ENCODE measurements at places on chromosomes 3 and 15.
A peak's percentile ranks its signal among the peaks of the same experiment; 100 is the strongest.

- no peak for DNase-seq
- H3K4me1 ChIP-seq, result no peaks in the 10 kb centered on the region
- peaks cover 3% of the 10 kb centered on the region for H3K27me3 ChIP-seq
- no peak overlapping the region for H3K27ac ChIP-seq
- H3K4me3 ChIP-seq, result no peak overlapping the region
- H3K36me3 ChIP-seq, result no peaks in the 10 kb centered on the region
These were observed 31.3 kb downstream of the ACP3 start for GRCh38 chr3:132348531-132348930.

DNA sequence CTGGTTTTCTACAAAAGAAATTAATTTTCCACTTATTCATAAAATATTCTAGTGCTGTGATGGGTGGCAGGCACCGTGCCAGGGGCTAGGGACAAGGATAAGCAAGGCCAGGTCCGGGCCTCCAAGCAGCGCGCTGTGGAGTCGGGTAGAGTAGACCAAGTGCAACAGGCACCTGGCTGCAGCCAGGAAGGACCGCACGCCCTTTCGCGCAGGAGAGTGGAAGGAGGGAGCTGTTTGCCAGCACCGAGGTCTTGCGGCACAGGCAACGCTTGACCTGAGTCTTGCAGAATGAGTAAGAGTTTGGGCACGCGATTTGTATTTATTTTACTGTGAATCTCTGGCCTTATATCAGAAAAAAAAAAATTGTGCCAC is at the start of gene CASR:
CASR (plus strand) TSS at position 148 of the 372 bp plus-strand sequence. CDS start 70,522 bp downstream, outside the sequence.
- H3K27me3 ChIP-seq, result peaks cover 38% of the 10 kb centered on the region
- H3K4me3 ChIP-seq, result no peak within 1 kb of the TSS

GRCh38 chr3:38722781-38723568 is 73.5 kb upstream of the SCN5A start:
- H3K4me3 ChIP-seq, result no peak overlapping the region
- H3K4me1 ChIP-seq, result peaks cover 1% of the 10 kb centered on the region
- peaks cover 17% of the 10 kb centered on the region for H3K27me3 ChIP-seq
- no peaks in the 10 kb centered on the region for H3K36me3 ChIP-seq
- no peak for DNase-seq

- H3K27ac ChIP-seq, result peak overlapping the region; percentile 89
- H3K4me1 ChIP-seq, result peaks cover 10% of the 10 kb centered on the region
- peaks cover 12% of the 10 kb centered on the region for H3K36me3 ChIP-seq
- peak; percentile 94 for DNase-seq
These were observed 57.0 kb upstream of the NR2F2 start for GRCh38 chr15:96273317-96274086.

- H3K27ac ChIP-seq, result no peak overlapping the region
- H3K36me3 ChIP-seq, result peaks cover 61% of the 10 kb centered on the region
- peaks cover 11% of the 10 kb centered on the region for H3K4me1 ChIP-seq
- H3K27me3 ChIP-seq, result no peaks in the 10 kb centered on the region
- no peak overlapping the region for H3K4me3 ChIP-seq
These were observed 13.1 kb upstream of the SNX22 start for GRCh38 chr15:64138331-64138941.

DNA sequence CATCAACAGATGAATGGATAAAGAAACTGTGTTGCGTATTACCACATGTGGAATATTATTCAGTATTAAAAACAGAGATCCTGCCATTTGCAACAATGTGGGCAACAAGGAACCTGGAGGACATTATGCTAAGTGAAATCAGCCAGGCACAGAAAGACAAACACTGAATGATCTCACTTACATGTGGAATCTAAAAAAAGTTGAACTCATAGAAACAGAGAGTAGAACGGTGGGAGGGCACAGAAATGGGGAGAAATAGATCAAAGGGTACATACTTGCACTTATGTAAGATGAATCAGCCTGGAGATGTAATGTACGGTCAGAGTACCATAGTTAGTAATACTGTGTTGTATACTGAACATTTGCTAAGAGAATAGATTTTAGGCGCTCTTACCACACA is 29.8 kb upstream of the MUC13 start:
- no peak overlapping the region for H3K27ac ChIP-seq
- no peak overlapping the region for H3K4me3 ChIP-seq

DNA sequence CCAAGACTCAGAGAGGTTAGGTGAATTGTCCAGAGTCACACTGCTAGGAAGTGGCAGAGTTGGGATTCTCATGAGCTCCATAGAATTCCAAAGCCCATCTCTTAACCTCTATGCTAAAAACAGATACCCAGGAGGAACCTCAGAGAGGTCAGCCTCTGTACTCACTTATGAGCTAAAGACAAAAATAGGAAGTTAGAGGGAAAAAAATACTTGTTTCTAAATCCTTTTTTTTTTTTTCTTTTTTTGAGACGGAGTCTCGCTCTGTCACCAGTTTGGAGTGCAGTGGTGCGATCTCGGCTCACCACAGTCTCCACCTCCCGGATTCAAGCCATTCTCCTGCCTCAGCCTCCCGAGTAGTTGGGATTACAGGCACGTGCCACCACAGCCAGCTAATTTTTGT is 31.4 kb downstream of the FSD2 start:
- peaks cover 5% of the 10 kb centered on the region for H3K36me3 ChIP-seq
- no peaks in the 10 kb centered on the region for H3K27me3 ChIP-seq
- H3K4me1 ChIP-seq, result no peaks in the 10 kb centered on the region
- no peak for DNase-seq

GRCh38 chr3:72872183-72872582 is 15.7 kb upstream of the GXYLT2 start:
- no peaks in the 10 kb centered on the region for H3K4me1 ChIP-seq
- H3K36me3 ChIP-seq, result no peaks in the 10 kb centered on the region
- no peak overlapping the region for H3K4me3 ChIP-seq
- H3K27ac ChIP-seq, result no peak overlapping the region

Measured in mesenchymal stem cell (in vitro differentiated cells and primary cell).